ENCODE measurements at places on chromosomes 3 and 15.

GRCh38 chr3:100548053-100548452 lies 55.6 kb downstream of the TMEM45A start:
- no peak for DNase-seq

GRCh38 chr15:25246641-25247406 lies 192.0 kb downstream of the UBE3A start:
- DNase-seq: no peak

GRCh38 chr15:74808078-74808839 lies 4.4 kb upstream of the LMAN1L start:
- DNase-seq: no peak

GRCh38 chr3:195173657-195174056 lies 97.3 kb downstream of the XXYLT1 start:
- DNase-seq: no peak

- no peak for DNase-seq
Measured at GRCh38 chr3:40891186-40891585, 308.1 kb upstream of the CTNNB1 start.

GRCh38 chr3:189838291-189838690 lies 207.1 kb downstream of the TP63 start:
- DNase-seq: no peak

DNA sequence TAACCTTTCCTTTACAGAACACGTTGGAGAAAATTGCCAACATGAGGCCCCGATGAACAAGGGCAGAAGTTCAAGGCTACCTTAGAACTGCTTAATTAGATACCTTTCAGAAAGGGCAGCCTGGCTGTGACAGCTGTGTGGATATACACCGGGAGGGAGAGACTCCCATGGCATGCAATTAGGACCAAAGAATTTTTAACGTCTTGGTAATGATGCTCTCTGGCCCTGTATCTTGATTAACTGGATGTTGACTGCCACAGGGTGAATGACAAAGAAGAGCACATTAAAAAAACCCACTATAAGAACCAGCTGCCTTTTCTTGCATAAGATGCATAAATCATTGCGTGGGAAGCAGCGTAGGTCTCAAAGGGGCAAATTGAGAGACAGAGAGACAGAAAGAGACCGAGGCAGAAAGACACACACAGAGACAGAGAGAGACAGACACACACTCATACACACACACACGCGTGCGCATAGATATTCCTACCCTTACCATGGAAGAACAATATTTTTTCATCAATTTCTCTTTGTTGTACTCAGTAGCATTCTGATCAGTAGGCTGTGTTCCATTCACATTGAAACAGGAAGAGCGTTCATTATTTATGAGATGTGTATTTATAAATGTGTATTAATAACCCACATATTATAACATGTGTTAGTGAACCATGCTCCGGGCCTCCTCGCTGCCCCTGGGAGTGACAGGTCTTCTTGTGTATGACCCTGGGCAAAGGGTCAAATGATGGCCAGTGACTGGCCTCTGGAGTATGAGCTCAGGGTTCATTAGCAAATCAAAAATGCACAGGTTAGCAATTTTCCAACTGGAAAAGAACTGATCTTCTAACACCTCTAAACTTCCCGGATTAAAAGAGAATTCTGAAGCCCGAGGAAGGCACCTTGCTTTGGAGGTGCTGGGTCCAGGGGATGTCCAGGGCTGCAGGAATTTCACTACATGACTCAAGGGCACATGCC lies 118.8 kb downstream of the NSMCE3 start:
- no peak for DNase-seq

- no peak for DNase-seq
Measured at GRCh38 chr3:37918627-37919026, 56.9 kb downstream of the CTDSPL start.

DNA sequence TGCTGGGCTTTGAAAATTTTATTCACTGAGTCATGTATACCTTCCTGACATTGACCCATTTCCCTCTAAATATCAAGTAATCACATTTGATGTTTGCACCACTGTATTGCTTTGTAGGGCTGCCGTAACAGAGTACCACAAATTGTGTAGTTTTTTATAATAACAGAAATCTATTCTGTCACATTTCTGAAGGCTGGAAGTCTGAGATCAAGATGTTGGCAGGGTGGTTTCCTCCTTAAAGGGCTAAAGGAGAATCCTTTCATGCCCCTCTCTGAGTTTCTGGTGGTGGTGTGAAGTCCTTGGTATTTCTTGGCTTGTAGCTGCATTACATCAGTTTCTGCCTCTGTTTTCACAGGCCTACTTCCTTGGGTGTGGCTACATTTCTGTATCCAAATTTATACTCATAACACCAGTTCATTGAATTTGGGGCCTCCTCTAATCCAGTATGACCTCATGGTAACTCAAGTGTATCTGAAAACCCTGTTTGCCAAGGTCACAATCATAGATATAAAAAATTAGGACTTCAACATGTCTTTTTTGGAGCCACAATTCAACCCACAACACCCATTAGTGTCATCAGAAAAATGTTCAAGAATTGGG lies 29.1 kb upstream of the ST6GAL1 start:
- DNase-seq: no peak

- no peak for DNase-seq
Measured at GRCh38 chr3:66031102-66031698, 7.5 kb downstream of the MAGI1 start.

- DNase-seq: no peak
Measured at GRCh38 chr3:76652524-76652923, 387.4 kb upstream of the ROBO2 start.
